ENCODE measurements at places on chromosomes 12 and 14.

GRCh38 chr12:46224386-46224785 lies 44.5 kb downstream of the SLC38A1 start:
- DNase-seq: peak; percentile 76

DNA sequence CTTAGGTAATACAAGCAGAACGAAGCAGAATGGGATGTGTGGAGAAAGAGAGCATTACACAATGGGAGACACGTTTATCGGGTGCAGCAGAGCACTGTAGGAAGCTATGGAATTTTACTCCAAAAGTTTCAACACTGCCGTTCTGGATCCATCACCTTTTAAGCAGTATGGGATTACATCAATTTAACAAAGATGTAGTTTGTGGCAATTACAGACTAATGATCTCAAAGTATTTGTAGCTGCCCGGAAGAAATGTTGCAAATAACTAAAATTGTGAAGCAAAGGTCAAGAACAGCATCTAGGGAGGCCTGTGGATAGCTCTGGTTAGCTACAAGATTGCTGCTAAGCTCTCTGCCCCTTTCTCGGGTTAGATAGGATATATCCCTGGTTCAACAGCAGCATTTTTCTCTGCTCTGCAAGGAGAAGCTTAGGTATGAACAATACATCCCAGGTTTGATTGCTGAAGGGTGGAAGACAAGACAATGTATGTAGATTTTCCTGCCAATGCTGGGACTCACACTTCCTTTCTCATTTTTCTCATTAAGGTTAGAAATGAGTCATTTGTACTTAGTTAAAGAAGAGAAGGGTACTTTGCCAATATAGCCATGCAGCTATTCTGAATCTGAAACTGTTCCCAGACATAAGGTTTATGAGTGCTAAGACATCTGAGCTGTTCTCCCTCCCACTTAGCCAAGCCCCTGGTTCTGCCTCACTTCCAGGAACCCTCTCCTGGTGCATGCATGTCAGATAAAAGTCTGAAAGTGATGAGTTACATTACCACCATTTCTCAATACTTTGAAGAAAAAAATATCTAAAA lies 75.0 kb upstream of the HIF1A start:
- no peak for DNase-seq

GRCh38 chr12:11747969-11748368 lies 98.5 kb downstream of the ETV6 start:
- DNase-seq: no peak

- DNase-seq: no peak
Measured at GRCh38 chr12:11765421-11765816, 115.9 kb downstream of the ETV6 start.

DNA sequence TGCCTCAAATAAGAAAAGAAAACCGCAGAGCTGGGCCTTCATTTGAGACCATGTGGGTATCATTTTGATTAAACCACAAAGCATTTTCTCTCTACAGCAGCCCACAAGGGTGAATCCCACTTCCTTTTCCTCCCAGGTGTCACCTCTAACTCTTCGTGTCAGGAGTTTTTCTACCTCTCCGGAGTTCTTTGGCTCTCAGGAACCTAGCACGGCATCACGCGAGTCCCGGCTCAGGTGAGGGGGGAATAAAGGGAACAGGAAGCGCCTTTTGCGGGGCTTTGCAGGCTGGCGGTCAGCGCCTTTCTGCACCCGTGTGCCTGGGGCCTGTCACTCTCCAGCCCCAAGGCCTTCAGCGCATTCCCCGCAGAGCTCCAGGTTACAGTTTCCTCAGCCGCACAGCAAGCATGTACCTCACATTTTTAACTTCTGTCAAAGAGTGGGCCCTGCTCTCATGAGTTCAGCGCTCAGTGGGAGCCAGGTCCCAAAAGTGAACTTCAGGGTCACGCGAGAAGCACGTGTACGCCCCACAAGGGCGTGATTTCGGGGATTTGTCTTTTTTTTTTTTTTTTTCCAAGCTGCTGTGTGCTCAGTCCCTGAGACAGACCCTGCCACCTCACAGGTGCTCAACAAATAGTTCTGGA lies 740 bp upstream of the PRPF40B start:
- DNase-seq: no peak

- peak; percentile 39 for DNase-seq
Measured at GRCh38 chr12:26319511-26319910, 124.1 kb downstream of the SSPN start.

DNA sequence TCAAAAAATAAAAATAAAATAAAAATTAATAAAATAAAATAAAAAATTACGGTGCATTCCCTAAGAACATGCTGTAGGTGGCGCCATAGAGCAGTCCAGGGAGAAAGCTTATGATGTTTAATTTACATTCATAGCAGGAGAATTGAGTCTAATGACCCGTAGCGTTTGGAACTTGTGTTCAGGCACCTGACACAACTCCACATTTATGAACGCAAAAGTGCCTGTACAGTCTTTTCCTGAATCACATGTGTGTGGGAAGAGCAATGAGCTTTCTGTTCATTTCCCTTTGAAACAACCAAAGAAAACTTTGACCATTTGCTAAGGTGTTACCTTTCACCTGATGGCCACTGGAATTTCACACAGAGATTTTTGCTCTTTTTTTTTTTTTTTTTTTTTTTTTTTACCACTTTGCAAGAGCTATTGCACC lies 60.6 kb upstream of the KCNA1 start:
- no peak for DNase-seq

- DNase-seq: no peak
Measured at GRCh38 chr12:15601210-15601800, 187.9 kb downstream of the EPS8 start.

DNA sequence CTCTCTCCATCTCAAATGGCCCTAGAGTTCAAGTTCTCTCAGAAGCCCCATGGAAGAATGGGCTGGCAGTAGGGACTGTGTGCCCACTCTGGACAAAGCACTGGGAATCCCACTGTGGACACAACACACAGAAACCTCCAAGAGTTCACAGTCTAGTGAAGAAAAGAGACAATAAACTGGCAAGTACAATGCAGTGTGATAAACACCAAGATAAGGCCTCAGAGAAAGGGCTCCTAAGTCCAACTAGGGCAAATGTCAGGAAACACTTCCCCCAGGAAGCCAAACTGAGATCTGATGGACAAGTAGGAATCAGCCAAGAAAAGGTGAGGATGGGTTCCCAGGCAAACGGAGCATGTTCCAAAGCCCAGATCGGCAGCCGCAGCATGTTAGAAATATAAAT lies 5.4 kb downstream of the VSIG10 start:
- no peak for DNase-seq

DNA sequence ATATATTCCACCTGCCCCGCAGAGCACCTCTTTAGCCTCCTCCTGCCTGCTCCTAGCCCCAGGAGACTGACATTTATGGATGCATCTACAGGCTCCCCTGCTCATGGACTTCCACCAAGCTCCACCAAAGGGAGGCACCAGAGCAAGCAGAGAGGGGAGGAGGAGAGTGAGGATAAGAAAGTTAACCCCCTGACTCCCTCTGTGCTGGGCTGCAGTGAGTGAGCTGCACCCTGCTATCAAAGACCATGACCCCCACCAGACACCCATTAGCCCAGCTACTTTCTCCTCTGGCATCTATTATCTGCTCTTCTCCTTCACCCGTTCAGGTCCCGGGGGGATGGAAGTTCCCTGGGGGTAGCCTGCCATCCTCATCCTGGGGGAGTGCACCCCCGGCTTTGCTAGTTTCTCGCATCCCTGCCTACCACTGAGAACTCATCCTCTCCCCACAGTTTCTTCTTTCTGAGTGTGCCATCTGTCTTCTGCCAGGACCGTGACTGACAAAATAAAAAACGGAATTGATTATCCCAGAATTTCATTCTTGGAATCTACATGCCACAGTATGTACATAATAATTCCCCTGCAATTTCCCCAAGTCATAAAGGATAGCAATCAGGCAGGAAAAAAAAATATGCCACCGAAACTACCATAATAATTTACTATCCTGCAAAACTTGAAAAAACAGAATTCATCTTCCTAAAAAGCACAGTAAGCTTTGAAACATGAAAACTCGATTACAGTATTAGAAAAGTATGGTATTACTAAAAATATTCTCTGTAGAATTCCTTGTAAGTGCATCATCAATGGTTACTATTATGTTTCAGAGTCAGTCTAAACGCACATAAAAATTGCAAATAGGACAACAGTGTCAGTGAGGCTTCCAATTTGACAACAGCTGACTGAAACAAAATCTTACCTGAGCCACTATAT lies 45.2 kb downstream of the FOXN3 start:
- no peak for DNase-seq

DNA sequence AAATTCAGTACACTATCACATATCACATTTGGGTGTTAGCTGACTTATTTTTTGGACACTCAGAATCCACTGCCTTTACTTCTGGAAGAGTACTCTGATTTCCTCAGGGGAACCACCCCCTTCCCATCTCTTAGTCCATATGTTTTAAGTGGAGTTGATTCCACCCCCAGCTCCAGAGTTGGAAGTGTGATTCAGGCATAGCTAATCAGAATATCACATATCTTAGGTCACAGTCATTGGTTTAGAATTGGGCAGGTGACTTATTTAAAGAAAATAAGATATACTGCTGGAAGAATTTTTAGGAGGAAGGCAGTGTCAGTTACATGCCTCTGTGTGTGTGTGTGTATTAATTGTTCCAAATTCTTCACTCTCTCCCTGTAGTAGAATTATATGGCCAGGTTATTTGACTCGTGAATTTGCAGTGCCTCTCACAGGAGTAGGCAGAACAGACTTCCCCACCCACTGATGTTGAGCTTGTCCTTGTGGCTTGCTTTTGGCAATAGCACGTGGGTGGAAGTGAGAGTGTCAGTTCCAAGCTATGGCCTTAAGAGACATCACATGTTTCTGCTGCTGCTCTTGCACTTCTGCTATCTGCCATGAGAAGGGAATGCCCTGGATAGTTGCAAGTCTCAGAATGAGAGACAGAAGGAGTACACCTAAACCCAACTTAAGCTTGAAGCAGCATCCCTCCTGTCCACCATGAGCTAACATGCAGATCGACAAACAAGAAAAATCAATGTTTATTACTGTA lies 6.4 kb upstream of the GAS2L3 start:
- DNase-seq: no peak

GRCh38 chr12:101243616-101244015 lies 33.6 kb upstream of the SLC5A8 start:
- DNase-seq: no peak

GRCh38 chr14:61322799-61323290 lies 1.5 kb downstream of the PRKCH start:
- DNase-seq: peak; percentile 53

GRCh38 chr14:63857466-63858030 lies 4.7 kb downstream of the SYNE2 start:
- DNase-seq: no peak

DNA sequence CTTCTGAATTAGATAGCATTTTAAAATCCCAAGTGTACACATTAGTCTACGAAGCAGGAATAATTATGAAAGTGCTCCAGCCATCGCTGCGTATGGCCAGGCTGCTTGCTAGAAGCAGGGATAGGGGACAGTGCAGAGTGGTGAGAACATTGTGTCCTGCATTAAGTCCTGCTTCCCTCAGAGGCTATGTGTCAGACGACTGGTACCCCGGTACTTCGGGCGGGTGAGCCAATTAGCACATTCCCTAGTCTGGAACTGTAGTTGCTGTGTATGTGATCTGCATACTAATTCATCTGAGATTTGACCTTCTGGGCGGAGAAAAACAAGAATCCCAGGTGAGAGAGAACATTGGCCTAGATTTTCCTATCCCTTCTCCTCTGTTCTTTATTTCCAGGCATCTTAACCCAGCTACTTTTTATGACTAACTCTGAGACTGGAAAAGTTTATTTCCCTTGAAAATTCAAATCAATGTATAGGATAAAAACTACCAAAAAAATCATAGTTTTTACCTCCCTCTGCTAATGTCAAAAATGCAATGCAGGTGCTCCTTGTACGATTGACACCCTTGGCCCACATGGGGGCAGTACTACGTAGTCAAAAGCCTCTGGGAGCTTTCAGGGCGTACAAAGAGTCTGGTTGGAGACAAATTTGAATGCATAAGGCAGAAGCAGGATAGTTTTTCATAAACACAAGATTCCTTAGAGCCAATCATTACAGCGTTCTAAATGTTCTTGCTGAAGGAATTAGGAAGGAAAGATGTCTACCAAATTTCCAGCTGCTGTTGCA lies 764.3 kb downstream of the NOVA1 start:
- peak; percentile 4 for DNase-seq

DNA sequence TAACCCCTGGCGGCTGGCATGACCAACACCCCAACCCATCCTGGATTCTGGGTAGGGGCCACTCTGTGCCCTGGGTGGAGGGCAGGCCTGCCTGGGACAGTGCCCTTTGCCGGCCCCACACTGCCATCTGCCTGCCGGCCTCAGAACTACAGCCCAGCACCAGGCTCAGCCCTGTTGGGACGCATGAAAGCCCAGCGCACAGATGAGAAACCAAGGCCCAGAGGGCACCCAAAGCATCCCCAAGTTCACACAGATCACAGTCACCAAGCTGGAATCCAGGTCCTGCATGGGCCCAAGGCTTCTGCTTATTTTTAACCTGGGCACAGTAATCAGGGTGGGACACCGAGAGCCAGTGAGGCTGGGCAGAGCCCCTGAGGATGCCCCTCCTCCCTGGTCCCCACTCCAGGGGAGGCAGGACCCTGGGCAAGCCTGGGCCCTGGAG lies 26.2 kb downstream of the RFLNA start:
- peak; percentile 49 for DNase-seq

- DNase-seq: no peak
Measured at GRCh38 chr14:51465486-51465885, 186.2 kb upstream of the FRMD6 start.

DNA sequence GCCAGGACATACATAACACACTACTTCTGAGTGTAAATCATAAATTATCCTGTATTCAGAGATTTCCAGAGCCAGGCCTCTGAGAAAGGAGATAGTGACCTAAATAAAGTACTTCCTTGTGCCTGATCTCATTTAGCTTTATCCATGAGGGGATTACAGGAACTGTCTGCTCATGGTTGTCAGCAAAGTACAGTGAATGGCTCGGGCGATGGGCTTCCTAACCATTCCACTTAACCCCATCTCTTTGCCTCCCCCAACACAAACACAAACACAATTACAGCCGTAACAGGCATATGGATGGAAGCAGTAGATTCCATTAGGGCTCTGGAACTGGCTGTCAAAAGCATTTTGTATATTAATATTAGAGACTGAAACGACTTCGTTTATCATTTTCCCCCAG lies 206.7 kb upstream of the CPNE8 start:
- DNase-seq: no peak

GRCh38 chr12:131611416-131612091 lies 99.3 kb upstream of the SFSWAP start:
- no peak for DNase-seq

DNA sequence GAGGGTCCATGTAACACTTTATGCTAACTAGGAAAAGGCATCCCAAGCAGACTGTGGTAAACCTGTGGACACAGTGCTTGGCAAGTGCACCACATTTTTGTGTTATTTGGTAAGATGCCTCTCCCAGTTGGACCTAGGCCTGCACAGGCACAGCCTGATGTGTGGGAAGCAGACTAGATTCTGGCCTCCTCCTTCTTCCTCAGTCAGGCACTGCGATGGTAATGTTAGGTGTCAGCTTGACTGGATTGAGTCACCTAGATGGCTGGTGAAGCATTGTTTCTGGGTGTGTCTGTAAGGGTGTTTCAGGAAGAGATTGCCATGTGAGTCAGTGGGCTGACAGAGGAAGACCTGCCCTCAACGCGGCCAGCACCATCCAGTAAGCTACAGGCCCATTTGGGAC lies 25.3 kb upstream of the RHOJ start:
- peak; percentile 52 for DNase-seq

- no peak for DNase-seq
Measured at GRCh38 chr14:71036433-71036832, 129.2 kb downstream of the PCNX1 start.

Measured in prostate gland (tissue), 2 donors.